ENCODE measurements at places on chromosomes 12 and 14. TPM values are rescaled to one million over a fixed set of nuclear protein-coding genes. Genes with fewer than 3 reads are reported as not detected.

DNA sequence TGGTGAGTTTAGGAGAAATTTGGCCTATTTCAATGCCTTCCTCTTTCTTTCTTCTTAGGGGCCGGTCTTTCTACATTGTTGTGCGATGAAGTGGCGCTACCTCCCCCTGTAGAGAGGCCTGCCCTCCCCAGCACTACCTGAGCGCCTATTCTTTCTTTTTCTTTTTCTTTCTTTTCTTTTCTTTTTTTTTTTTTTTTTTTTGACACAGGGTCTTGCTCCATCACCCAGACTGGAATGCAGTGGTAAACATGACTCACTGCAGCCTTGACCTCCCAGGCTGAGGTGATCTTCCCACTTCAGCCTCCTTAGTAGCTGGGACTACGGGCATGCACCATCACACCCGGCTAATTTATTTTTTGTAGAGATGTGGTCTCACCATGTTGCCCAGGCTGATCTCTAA lies 136.1 kb upstream of the MAX start:
- H3K27ac ChIP-seq: no peak overlapping the region
- DNase-seq: no peak
- no peaks in the 10 kb centered on the region for H3K4me1 ChIP-seq
- H3K36me3 ChIP-seq: no peaks in the 10 kb centered on the region

DNA sequence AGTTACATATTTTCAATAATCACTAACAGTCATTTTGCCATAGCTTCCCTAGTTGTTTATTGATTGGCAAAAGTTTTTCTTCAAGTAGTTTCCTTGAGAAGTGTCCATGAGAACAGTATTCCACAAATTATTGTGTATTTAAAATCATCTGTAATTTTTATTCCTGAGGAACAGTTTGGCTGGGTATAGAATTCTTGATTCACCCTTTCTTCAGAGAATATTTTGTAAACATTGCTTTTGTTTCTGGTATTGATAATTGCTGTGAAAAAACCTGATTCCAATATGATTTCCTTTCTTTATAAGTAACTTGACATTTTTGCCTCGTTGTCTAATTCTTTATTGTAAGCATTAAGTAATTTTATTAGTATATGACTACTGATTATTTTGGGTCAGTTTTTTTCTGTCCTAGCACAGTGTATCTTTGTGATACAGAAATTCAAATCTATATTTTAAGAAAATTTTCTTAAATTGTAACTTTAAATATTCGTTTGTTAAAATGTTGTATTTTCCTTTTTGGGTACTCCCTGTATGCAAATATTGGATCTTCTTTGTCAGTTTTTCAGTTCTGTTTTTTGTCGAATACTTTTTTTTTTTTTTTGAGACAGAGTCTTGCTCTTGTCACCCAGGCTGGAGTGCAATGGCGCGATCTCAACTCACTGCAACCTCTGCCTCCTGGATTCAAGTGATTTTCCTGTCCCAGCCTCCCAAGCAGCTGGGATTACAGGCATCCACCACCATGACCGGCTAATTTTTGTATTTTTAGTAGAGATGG lies 162.0 kb upstream of the ATP2B1 start:
- H3K4me1 ChIP-seq: no peaks in the 10 kb centered on the region
- H3K27ac ChIP-seq: no peak overlapping the region
- DNase-seq: no peak
- no peak overlapping the region for H3K4me3 ChIP-seq
- no peaks in the 10 kb centered on the region for H3K27me3 ChIP-seq
- no peaks in the 10 kb centered on the region for H3K36me3 ChIP-seq

- no peak overlapping the region for H3K4me3 ChIP-seq
- H3K27ac ChIP-seq: no peak overlapping the region
- H3K27me3 ChIP-seq: no peaks in the 10 kb centered on the region
Measured at GRCh38 chr12:69685810-69686209, 13.3 kb downstream of the BEST3 start.

- no peaks in the 10 kb centered on the region for H3K27me3 ChIP-seq
- H3K4me1 ChIP-seq: no peaks in the 10 kb centered on the region
- no peak overlapping the region for H3K4me3 ChIP-seq
- no peaks in the 10 kb centered on the region for H3K36me3 ChIP-seq
- no peak for DNase-seq
- H3K27ac ChIP-seq: peak overlapping the region; percentile 48
Measured at GRCh38 chr12:47825173-47825639, 5.5 kb upstream of the HDAC7 start.

DNA sequence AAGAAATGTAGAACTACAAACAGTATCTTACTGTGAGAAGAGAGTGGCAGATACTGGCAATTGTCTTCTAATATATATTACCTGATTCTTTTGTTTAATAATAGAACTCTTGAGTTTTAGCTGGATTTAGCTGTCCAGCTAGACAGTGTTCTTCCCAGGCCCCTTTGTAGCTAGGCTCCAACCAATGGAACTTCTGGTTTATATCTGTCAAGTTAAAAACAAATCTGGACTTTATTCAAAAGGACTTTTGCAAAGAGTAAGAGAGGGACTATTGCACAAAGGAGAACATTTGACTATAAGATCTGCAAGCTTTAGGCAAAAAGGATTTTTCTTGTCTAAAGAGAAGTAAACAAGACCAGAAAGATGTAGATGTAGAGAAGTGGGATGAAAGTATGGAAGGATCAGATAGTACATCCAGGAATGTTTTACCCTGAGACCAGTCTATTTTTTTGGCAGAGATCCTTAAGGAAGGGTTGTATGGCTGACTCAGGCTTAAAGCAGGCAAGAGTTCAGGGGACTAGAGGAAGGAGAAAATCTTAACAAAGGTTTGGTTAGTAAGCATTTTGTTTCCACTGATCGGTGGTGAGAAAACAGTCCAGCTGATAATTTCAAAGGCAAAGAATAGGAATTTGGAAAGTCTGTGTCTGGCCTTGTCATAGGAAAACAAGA lies 111.1 kb upstream of the PLEKHA5 start:
- no peak for DNase-seq
- H3K4me3 ChIP-seq: no peak overlapping the region
- H3K27ac ChIP-seq: peak overlapping the region; percentile 5
- no peaks in the 10 kb centered on the region for H3K27me3 ChIP-seq
- H3K4me1 ChIP-seq: peaks cover 7% of the 10 kb centered on the region

- H3K27ac ChIP-seq: no peak overlapping the region
- H3K4me1 ChIP-seq: peaks cover 7% of the 10 kb centered on the region
- H3K4me3 ChIP-seq: no peak overlapping the region
- peaks cover 61% of the 10 kb centered on the region for H3K36me3 ChIP-seq
Measured at GRCh38 chr12:113228394-113229028, 7.2 kb downstream of the TPCN1 start.

GRCh38 chr12:70367258-70368141 lies 1.4 kb downstream of the KCNMB4 start:
- peak overlapping the region; percentile 39 for H3K4me3 ChIP-seq
- no peak overlapping the region for H3K27ac ChIP-seq
- H3K27me3 ChIP-seq: no peaks in the 10 kb centered on the region
- DNase-seq: no peak
- no peaks in the 10 kb centered on the region for H3K36me3 ChIP-seq
- H3K4me1 ChIP-seq: peaks cover 8% of the 10 kb centered on the region

DNA sequence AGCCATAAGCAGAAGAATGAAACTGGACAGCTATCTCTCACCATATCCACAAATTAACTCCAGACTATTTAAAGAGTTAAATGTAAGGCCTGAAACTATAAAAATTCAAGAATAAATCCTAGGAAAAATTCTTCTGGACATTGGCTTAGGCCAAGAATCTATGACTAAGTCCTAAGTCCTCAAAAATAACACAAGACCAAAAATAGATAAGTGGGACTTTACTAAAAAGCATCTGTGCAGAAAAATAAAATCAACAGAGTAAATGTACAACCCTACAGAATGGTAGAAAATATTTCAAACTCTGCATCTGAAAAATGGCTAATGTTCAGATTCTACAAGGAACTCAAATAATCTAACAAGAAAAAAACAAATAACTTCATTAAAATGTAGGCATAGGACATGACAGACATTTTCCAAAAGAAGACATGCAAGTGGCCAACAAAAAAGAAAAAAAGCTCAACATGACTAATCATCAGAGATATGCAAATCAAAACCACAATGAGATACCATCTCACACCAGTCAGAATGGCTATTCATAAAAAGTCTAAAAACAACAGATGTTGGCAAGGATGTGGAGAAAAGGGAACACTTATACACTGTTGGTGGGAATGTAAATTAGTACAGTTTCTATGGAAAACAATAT lies 61.0 kb upstream of the PPFIA2 start:
- no peaks in the 10 kb centered on the region for H3K27me3 ChIP-seq
- H3K27ac ChIP-seq: no peak overlapping the region
- H3K36me3 ChIP-seq: no peaks in the 10 kb centered on the region
- no peak overlapping the region for H3K4me3 ChIP-seq
- no peaks in the 10 kb centered on the region for H3K4me1 ChIP-seq

DNA sequence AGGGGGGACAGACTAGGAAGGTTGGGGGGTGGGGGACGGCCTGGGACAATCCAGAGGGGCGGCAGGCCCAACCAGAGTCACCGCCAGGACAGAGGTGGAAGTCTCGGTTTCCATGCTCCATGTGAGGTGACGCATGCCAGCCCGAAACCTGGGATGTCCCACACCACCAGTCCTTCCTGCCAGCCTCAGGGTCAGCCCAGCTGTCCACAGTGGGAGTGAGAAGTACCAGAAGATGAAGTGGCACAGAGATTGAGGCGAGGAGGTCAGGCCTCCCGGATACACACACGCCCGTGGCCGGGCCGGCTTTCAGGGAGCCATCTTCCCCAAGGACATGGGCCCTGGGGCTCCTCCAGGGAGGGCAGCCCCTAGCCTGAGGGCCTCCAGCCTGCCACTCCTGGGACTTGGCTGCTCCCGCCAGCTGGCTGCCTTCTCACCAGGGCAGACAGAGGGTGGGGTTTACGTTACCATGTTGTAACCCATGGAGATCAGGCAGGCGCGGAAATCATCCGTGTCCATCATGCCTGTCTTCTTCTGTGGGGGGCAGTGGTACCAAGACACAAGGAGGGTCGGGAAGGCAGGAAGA lies 85.2 kb upstream of the ZFP36L1 start:
- H3K36me3 ChIP-seq: peaks cover 31% of the 10 kb centered on the region
- no peaks in the 10 kb centered on the region for H3K27me3 ChIP-seq
- peak; percentile 47 for DNase-seq
- H3K4me1 ChIP-seq: no peaks in the 10 kb centered on the region

DNA sequence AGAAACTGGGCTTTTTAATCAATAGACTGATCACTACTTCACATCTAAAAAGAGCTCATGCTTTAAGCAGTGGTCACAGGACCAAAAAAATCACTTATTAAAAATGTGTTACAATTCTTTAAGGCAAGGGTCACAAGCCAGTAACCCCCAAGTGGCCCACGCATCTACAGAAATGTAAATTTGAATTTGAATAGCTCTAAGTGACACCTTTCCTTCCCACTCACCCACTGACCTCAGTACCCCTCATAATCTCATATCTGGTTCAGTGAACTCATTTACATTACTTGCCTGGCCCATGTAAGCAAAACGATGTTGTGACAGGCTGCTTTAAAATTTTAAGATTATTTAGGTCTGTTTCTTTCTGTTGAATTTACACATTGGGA lies 27.4 kb downstream of the NELL2 start:
- H3K4me1 ChIP-seq: no peaks in the 10 kb centered on the region
- no peaks in the 10 kb centered on the region for H3K36me3 ChIP-seq
- H3K4me3 ChIP-seq: no peak overlapping the region
- no peak for DNase-seq
- no peaks in the 10 kb centered on the region for H3K27me3 ChIP-seq

DNA sequence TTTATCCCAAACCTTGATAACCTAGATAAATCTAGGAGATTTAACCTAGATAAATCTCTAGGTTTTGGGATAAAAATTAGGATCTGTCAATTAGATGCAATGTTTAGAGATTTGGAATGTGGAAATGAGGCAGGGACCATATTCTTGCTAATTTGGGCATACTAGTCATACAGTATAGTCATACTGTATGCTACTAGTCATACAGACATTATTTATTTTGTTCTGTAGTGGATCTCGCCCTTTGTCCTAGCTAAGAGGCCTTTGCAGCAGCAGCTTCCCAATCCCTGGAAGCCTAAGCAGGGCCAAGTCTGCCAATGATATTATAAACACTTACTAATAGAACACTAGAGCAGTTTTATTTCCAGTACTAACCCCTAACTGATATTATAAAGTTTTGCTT lies 136.4 kb downstream of the CEP128 start:
- no peaks in the 10 kb centered on the region for H3K4me1 ChIP-seq
- DNase-seq: no peak
- H3K36me3 ChIP-seq: no peaks in the 10 kb centered on the region
- H3K4me3 ChIP-seq: no peak overlapping the region

DNA sequence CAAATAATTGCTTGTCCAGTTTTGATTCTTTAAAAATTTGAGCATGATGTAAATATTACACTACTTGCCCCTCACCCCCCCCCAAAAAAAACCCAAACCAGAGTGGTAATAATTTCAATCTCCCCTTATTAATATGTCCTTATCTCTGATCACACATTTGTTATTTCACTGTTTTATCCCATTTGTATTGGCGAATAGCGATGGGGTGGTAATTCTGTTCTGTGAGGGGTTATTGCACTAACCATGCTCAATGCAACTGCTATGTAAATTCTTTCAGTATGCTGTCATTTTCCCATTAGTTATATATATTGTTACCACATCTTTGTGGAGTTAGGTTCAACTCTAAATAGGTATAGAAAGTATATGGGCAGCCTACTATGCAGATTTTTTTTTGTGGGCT lies 1.1 kb downstream of the RIMKLB start:
- H3K36me3 ChIP-seq: no peaks in the 10 kb centered on the region
- peak overlapping the region; percentile 91 for H3K4me3 ChIP-seq
- no peak overlapping the region for H3K27ac ChIP-seq
- H3K4me1 ChIP-seq: peaks cover 7% of the 10 kb centered on the region

DNA sequence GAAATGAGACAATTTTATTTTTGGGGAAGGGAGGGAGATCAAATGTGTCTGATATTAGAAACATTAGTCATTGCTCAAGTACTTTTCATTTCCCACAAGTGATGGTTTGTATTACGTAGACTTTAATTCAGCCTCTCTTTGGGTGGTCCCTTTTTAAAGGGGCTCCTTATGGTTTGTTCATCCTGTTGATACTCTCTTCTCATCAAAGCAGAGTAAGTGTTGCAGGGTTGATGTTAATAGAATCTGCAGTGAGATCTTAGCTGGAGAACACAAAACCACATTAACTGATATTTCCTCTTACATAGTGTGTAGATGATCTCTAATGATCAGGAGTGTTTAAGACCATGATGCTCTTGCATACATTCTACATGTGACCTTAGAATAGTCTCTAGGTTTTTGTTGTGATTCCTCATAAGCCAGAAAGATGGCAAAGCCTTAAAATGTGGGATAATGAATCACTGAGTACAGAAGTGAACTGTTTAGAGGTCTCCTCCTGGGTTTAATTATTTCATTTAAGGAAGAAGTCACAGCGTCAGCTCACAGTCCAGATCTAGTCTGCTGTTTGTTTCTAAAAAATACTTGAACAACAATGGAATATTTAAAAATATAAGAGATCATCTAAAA lies 87.4 kb upstream of the PTPRR start:
- H3K27ac ChIP-seq: no peak overlapping the region
- no peaks in the 10 kb centered on the region for H3K27me3 ChIP-seq
- H3K4me1 ChIP-seq: no peaks in the 10 kb centered on the region
- no peak overlapping the region for H3K4me3 ChIP-seq
- no peak for DNase-seq

The RFX4 gene
- total RNA-seq: 0.51 TPM

The TMTC1 gene
- 1.4 TPM for total RNA-seq

The SCN8A gene
- total RNA-seq: 2.0 TPM

The OR11H6 gene
- total RNA-seq: not detected

The UTP20 gene
- total RNA-seq: 7.7 TPM

The OAS2 gene
- 0.79 TPM for total RNA-seq

The ZNF219 gene
- 14.2 TPM for total RNA-seq
